ENCODE measurements at places on chromosomes 11 and 22. TPM values are rescaled to one million over a fixed set of nuclear protein-coding genes. Genes with fewer than 3 reads are reported as not detected.

GRCh38 chr11:48879256-48879655 lies 104.4 kb downstream of the TRIM51G start:
- H3K4me3 ChIP-seq: no peak overlapping the region
- no peaks in the 10 kb centered on the region for H3K36me3 ChIP-seq
- H3K27ac ChIP-seq: no peak overlapping the region

Gene GRM5
- not detected for total RNA-seq

Gene TMEM151A
- total RNA-seq: not detected

DNA sequence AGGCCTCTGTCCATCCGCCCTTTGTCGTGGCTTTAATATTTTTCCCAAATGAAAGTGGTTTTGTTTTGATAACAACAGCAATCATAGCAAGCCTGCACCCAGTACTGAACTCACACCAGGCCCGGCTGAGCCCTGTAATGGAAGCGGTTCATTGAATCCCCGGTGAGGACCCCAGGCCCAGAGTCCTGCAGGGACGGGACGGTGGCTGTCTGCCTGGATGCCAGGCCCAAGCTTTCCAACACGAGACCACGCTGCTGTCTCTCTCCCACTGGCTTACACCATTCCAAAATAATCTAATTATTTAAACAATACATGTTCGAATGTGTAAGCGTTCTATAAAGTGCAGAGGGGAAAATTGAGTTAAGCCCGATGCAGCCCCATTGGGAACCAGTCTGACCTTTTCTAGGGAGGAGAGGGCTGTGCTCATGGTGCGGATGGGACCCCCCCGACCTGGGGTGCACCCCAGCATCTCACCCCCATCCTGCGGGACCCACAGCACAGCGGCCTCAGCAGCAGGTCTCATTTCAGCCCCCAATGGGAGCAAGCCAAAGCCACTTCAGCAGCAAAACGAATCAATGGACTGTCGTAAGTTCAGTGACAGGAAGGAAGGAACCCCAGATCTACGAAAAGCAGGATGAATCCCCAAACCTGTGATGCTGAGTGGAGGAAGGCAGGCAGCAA lies 1046.9 kb downstream of the BRD1 start:
- H3K36me3 ChIP-seq: no peaks in the 10 kb centered on the region
- DNase-seq: no peak
- H3K27ac ChIP-seq: no peak overlapping the region
- H3K4me1 ChIP-seq: no peaks in the 10 kb centered on the region
- H3K27me3 ChIP-seq: peaks cover 10% of the 10 kb centered on the region

Gene RAC2
- total RNA-seq: 759 TPM

- peaks cover 27% of the 10 kb centered on the region for H3K4me1 ChIP-seq
- H3K27me3 ChIP-seq: peaks cover 3% of the 10 kb centered on the region
- peak overlapping the region; percentile 65 for H3K27ac ChIP-seq
Observed at GRCh38 chr22:20021196-20022181, 579 bp downstream of the TANGO2 start.

Gene KIF18A
- 36.5 TPM for total RNA-seq

Gene SULT4A1
- total RNA-seq: not detected

GRCh38 chr11:60900673-60901404 lies 5.5 kb downstream of the PRPF19 start:
- H3K27ac ChIP-seq: no peak overlapping the region
- H3K4me1 ChIP-seq: peaks cover 23% of the 10 kb centered on the region
- peaks cover 59% of the 10 kb centered on the region for H3K36me3 ChIP-seq
- no peaks in the 10 kb centered on the region for H3K27me3 ChIP-seq
- H3K4me3 ChIP-seq: no peak overlapping the region

DNA sequence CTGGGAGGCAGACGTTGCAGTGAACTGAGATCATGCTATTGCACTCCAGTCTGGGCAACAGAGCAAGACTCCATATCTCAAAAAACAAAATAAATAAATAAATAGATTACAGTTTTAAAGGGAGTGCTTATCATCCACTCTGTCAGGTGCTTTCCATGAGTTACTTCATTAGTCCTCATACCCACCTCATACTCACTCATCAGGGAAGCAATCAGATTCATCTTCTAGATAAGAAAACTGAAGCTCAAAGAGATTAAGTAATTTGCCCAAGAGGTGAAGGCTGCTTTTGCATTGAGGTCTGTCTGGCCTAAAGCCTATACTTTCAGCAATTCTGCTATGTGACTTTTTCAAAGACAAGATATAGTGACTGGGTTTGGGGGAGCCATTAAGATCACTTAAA lies 101.0 kb downstream of the RASSF10 start:
- H3K27me3 ChIP-seq: peaks cover 12% of the 10 kb centered on the region
- no peak overlapping the region for H3K27ac ChIP-seq
- no peak for DNase-seq
- H3K4me3 ChIP-seq: no peak overlapping the region
- no peaks in the 10 kb centered on the region for H3K36me3 ChIP-seq

DNA sequence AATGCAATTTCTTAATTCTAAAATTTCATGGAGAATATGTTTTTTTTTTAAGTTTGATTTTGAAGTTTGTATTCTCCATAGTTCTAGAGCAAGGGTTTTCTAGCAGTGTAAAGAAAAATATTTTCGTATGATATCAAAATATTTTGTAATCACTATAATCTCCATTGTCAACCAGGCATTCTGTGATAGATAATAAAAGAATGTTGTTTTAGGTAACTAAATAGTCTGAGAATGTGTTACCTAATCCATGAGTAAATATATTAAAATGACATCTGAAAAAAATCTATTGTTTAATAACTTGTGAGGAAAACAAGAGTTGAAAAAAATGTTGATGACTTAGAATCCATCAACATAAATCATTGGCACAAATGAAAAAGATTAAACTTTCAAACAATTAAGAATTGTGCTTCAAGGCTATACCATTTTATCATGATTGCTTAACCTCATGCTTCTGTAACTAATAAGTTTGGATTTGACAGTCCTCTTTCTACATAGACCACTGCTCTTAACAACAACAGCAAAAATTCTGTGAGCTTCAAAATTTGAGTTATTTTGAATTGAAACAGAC lies 2211.8 kb downstream of the LRRC4C start:
- H3K27me3 ChIP-seq: no peaks in the 10 kb centered on the region
- no peak for DNase-seq
- H3K36me3 ChIP-seq: no peaks in the 10 kb centered on the region
- H3K4me1 ChIP-seq: no peaks in the 10 kb centered on the region

Gene OR51I1
- total RNA-seq: not detected

DNA sequence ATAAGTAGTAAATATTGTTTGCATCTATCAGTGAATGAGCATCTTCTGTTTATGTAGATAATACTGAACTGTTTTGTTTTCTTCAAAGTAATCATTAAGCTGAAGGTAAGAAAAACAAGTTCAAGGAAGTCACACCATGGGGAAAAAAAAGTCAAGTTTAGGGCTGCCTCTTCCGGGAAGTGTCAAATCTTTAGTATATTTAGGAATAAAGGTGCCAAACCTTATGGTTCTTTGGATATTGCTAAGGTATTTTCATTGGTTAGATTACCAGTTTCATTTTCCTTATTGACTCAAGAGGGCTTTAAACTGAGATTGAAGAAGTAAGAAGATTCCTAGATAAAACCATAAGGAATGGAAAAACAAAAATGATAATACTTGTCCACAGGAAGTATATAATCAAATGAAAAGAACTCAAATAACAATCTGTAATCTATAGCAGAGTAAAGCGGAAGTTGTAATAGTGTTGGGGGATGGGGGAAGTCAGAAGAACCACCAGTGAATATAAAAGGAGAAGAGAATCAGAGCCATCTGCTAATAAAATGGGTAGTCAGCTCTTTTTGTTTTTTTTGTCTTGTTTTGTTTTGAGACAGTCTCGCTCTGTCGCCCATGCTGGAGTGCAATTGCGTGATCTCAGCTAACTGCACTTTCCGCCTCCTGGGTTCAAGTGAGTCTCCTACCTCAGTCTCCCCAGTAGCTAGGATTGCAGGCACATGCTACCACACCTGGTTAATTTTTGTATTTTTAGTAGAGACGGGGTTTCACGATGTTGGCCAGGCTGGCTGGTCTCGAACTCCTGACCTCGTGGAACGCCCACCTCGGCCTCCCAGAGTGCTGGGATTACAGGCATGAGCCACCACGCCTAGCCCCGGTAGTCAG lies 2.3 kb downstream of the ATM start:
- no peak overlapping the region for H3K4me3 ChIP-seq
- no peaks in the 10 kb centered on the region for H3K27me3 ChIP-seq
- peaks cover 10% of the 10 kb centered on the region for H3K36me3 ChIP-seq
- peak; percentile 57 for DNase-seq
- H3K27ac ChIP-seq: no peak overlapping the region

Gene GUCD1
- 95.8 TPM for total RNA-seq

DNA sequence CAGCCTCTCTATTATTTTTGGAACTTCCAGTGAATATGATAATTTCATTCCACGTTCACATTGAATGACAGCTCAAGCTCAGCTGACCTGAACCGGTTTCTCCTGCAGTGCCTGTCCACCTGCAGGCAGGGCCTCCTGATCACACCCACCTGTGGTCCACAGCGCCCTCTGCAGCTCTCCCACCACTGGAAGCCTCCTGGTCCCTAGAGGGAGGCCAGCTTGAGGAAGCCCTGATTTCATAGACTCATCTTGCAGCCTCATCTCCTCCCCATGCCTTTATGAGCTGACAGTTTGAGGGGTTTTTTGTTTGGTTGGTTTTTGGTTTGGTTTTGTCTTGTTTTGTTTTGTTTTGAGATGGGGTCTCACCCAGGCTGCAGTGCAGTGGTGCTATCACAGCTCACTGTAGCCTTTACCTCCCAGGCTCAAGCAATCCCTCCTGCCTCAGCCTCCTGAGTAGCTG lies 29.9 kb upstream of the MALAT1 start:
- peak overlapping the region; percentile 72 for H3K27ac ChIP-seq
- H3K4me1 ChIP-seq: peaks cover 32% of the 10 kb centered on the region
- no peaks in the 10 kb centered on the region for H3K36me3 ChIP-seq

Gene HEPACAM
- not detected for total RNA-seq

DNA sequence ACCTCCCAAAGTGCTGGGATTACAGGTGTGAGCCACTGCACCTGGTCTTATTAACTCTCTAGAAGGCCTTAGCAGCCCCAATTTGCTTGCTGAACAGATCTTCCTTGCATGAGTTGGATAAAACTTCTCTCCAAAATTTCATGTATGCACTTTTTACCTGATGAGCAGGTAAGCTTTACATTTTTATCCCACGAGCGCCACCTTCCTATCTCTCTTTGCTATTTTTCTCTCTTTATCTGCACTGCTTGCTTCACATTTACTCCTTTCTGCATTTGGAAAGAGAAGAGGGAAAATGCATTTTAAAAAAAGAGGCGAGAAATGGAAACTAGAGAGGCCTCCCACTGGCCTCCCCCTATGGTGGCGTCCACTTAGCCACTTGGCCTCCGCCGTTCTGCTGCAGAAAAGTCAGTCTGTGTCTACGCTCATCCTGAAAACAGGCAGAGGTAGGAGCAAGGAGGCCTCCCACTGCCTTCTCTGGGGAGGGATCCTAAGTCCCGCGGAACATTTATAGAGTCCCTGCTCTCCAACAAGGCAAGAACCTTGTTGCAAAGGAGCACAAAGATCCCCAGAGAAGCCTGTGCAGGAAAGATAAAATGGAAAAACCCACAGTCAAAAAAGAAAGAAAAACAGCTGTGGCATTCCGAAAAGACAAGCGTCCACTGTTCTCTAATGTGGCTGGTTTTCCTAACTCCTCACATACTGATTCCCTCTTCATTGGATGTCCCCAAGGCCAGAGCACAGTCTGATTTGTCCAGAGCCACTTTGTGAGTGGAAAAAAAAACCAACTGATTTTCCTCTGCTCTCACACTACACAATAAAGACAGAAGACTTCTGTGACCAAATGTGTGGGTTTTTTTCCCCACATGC lies 62.2 kb upstream of the INCENP start:
- no peak for DNase-seq
- H3K27ac ChIP-seq: no peak overlapping the region
- no peaks in the 10 kb centered on the region for H3K36me3 ChIP-seq
- H3K27me3 ChIP-seq: no peaks in the 10 kb centered on the region

- no peak overlapping the region for H3K4me3 ChIP-seq
- H3K36me3 ChIP-seq: no peaks in the 10 kb centered on the region
- no peaks in the 10 kb centered on the region for H3K4me1 ChIP-seq
- peaks cover 3% of the 10 kb centered on the region for H3K27me3 ChIP-seq
- H3K27ac ChIP-seq: no peak overlapping the region
Observed at GRCh38 chr22:27534720-27535125, 266.8 kb downstream of the MN1 start.

Gene CSNK2A3
- 2.5 TPM for total RNA-seq

- no peak overlapping the region for H3K27ac ChIP-seq
- no peaks in the 10 kb centered on the region for H3K36me3 ChIP-seq
- H3K4me3 ChIP-seq: no peak overlapping the region
- no peak for DNase-seq
- H3K4me1 ChIP-seq: no peaks in the 10 kb centered on the region
- no peaks in the 10 kb centered on the region for H3K27me3 ChIP-seq
Observed at GRCh38 chr11:61713464-61713863, 33.3 kb downstream of the DAGLA start.

GRCh38 chr11:6599449-6599848 lies 4.0 kb downstream of the RRP8 start:
- H3K27me3 ChIP-seq: no peaks in the 10 kb centered on the region
- no peak for DNase-seq
- H3K36me3 ChIP-seq: peaks cover 33% of the 10 kb centered on the region
- H3K27ac ChIP-seq: no peak overlapping the region

GRCh38 chr11:109223451-109223850 lies 198.5 kb upstream of the C11orf87 start:
- no peaks in the 10 kb centered on the region for H3K36me3 ChIP-seq
- H3K27me3 ChIP-seq: no peaks in the 10 kb centered on the region
- DNase-seq: no peak
- H3K4me3 ChIP-seq: no peak overlapping the region
- no peak overlapping the region for H3K27ac ChIP-seq
- H3K4me1 ChIP-seq: no peaks in the 10 kb centered on the region

DNA sequence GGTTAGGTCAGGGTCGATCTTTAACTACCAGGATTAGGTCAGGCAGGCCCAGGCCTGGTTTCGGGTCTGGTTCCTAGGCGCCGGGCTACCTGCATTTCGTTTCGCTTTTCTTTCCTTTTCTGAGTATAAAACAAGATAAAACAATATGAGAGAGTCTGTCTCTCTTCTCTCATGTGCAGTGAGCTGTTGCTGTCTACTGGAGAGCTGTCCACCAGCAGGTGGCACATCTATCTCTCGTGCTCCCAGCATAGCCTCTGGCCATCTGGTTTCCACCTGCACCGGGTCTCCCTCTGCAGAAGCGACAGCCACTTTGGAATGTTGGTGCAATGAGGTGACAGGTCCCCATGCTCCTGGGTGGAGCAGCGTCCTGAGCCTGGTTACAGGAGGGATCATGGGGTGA lies 27.6 kb downstream of the RIBC2 start:
- peaks cover 2% of the 10 kb centered on the region for H3K27me3 ChIP-seq
- peak; percentile 59 for DNase-seq
- H3K27ac ChIP-seq: no peak overlapping the region
- H3K4me3 ChIP-seq: peak overlapping the region; percentile 53
- H3K36me3 ChIP-seq: no peaks in the 10 kb centered on the region
